ENCODE measurements at places on chromosomes 6 and 20.

DNA sequence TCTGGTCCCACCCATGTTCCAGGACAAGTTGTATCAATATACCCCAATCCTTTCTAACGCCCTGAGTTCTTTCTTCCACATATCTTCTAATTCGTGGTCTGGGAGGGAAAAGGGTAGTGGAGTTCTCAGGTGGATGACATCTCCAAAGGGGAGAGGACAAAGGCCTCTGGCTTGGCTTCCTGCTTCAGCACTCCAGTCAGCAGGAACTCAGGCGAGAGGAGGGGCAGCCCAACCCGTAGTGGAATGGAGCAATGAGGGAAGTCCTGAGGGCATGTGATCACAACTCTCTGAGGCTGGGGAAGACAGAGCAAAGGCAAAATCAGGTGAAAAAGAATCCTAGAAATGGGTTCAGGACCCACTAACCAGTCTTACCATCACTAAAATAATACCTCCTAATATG lies 9.6 kb upstream of the NRM start:
- DNase-seq = no peak

DNA sequence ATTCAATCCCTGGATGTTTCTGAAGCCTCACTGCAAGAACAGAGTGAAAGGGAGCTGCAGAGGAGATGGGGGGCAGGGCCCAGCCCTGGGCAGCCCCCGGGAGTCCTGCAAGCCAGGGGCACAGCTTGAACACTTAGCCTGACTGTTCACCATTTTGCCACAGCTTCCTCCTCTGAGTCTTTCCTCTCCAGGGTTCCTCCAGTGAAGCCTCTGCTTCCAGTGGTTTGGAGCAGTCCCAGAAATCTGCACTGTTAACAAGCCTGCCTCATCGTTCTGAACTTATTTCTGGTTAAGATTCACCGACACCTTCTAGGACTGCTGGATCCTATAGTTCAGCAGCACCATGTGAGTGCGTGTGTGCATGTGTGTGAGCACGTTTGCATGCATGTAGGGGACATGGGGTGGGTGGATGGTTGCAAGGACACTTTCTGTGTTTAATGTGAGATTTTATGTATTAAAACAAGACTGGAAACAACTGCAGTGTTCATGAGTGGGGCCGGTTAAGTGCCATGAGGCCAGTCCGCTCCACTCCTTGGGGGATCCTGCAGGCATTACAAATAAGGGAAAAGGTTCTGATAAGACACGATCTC lies 24.6 kb downstream of the CEBPB start:
- no peak for DNase-seq

- DNase-seq = no peak
Measured at GRCh38 chr6:45417436-45417835, 39.7 kb upstream of the SUPT3H start.

- no peak for DNase-seq
Measured at GRCh38 chr6:20559924-20560551, 25.8 kb downstream of the CDKAL1 start.

DNA sequence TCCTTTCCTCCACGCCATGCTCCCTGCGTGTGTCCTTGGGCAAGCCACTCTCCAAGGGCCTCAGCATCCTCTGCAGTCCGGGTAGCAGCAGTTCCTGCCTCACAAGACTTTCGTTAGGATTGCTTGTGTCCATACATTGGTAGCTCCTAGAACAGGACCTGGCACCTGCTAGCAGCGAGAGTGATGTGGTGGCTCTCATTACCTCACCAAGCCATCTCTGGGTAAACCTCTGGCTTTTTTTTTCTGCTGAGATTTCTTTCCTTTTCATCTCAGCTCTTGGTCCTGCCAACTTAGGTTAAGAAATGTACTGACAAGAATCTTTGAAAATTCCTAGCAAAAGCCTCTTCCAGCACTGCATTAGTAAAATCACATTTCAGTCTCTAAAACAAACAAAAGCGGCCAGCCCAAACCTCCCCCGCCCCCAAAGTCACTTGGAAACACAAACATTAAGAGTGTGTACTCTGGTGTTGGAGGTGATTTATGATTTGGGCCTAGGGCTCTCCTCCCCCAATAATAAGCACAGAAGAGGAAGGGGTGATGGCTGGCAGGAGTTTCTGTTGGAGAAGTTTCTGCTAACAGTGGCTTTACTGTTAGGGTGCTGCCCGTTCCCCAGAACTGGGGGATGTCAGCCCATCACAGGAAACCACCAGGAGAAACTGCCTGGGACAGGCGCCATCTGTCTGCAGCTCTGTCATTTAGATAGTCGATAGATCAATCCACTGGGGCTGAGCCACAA lies 199.2 kb downstream of the CD83 start:
- DNase-seq = peak; percentile 39

DNA sequence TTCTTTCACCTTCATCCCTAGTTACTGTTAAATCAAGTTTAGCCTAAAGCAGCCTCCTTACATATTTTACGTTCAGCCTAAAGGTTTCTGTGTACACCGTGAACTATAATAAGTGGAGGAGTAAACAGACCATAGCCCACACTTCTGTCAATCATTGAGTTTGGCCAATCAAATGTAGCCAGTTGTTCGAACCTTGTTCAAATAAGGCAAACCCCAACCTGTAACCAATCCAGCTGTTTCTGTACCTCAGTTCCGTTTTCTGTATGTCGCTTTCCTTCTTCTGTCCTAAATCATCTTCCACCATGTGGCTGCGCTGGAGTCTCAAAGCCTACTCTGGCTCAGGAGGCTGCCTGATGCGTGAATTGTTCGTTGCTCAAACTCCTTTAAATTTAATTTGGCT lies 1.8 kb upstream of the FBXO30 start:
- no peak for DNase-seq

DNA sequence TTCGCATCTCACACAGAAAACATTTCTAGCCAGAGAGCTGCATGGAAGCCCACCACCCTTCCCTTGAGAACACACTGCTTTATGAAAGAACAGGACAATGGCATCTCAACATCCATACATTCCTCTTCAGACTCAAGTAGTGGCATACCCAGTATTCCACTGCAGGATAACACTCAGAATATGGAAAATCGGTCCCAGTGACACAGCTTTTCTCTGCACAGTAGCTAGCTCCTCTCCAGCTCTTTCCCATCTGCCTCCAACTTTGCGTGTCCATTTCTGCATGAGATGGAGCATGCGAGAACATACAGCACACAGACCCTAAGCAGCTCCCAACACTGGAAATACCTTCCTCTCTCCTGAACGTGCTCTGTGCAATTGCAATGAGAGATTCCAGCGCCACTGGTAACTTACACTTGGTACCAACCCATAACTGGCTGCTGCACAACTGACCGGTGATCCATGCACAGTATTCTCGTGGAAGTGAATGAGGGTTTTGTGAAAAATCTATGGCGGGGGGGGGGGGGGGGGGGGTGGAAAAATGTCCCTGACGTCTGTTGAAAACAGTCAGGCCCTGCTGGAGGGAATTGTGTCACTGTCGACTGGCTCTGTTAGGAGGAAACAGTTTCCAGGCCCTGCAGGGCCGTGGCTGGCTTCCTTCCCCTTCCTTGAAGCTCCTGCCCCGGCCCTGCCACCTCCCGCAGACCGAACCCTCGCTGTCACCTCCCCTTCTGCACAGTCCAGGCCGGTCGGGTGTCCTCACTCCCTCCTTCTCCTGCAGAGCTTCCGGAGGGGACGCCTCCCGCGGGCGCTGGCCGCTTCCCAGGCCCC lies 265.9 kb upstream of the QKI start:
- DNase-seq = no peak

DNA sequence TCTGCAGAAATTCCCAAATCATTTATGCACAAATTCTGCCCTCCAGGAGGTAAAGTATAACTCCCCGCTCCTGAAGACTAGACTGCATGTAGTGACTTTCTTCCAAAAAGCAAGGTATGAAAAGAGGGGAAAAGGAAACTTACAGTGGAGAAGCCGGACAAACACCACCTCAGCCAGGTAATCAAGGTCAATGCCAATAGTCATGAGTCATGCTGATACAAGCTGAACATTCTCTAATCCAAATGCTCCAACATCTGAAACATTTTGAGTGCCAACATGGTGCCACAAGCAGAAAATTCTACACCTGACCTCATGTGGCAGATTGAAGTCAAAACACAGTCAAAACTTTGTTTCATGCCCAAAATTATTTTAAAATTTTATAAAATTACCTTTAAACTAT lies 165.6 kb downstream of the FOXA2 start:
- DNase-seq = no peak

DNA sequence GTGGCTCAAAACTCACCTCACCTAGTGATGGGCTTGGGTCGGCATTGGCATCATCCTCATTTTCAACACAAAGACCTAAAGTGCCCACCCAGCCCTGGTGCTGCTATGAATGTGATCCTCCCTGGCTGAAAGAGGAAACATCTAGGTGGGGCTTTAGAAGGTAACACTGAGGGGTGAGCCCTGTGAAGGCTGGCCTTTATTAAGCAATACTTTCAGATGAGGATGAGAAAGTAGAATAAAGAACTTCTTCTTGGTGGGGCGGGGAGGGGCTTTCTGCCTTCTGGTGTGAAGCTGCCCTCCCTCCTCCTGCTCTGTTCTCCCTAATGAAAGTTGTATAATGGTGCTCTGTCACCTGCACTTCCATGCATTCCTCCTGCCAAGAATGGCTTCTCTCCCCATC lies 133.0 kb upstream of the TRAF3IP2 start:
- DNase-seq = no peak

DNA sequence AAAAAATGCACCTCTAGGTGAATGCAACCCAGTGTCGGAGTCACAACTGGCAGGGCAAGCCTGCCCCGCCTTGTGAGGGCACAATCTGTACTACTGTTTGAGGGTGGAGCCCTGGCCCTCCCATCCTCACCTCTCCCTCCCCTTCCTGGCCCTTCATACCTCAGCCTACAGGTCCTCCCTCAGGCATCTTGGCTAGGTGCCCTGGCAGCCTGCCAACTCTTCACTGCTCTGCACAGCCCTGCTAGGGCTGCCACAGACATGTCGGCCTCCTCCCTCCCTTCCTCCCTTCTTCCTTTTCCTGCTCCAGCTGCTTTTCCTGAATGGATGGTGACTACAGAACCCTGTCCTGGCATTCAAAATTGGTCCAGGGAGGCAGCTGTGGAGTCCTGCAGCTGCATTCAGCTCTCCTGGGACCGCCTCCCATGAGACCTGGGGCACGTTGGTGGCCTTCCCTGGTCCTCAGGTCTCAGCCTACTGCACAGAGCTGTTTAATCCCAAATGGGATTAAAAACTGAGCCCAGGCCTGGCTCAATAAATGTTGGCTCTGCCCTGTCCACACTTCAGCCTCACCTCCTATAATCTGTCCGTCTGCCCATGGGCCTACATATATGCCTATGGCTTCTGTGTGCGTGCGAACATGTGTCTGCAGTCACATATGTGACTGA lies 52.7 kb downstream of the CDH22 start:
- DNase-seq = peak; percentile 45

GRCh38 chr20:47751449-47751848 lies 33.8 kb downstream of the SULF2 start:
- DNase-seq = no peak

- DNase-seq = no peak
Measured at GRCh38 chr20:51899674-51900073, 97.4 kb upstream of the SALL4 start.

DNA sequence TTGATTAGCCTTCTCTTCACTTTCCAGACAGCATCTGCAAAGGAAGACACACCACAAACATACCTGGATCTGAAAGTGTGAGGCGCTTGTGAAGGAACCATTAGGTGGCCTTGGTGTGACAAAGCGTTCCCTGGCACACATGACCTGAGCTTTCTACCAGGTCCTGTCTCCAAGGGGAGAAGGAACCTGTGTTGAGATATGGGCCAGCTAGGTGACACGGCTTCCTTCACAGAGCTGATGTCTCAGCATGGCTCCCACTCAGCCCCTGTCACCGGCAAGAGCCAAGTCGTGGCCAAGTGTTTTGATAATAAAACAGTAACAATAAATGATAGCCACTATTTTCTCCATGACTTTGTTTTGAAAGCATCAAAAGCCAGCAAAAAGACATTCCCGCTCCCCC lies 20.3 kb upstream of the TAGAP start:
- DNase-seq = no peak

- no peak for DNase-seq
Measured at GRCh38 chr6:146741609-146742008, 142.8 kb downstream of the ADGB start.

DNA sequence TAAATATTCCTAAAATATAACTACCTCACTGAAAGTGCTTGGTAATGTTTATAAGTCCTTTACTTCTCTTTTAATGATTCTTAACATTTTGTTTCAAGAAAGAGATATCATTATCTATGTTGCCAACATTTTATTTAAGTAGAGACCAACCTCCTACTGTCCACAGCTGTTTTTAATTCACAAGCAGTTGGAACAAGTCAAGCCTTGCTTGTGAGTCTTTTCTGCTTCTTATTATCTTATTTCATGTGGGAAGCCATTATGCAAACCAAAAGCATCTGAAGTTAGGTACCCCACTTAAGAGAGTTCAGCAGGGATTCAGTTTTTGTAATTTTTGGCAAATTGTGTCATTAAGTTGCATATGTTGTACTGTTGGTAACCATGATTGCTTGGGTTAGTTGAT lies 1714.5 kb downstream of the GRIK2 start:
- DNase-seq = no peak

DNA sequence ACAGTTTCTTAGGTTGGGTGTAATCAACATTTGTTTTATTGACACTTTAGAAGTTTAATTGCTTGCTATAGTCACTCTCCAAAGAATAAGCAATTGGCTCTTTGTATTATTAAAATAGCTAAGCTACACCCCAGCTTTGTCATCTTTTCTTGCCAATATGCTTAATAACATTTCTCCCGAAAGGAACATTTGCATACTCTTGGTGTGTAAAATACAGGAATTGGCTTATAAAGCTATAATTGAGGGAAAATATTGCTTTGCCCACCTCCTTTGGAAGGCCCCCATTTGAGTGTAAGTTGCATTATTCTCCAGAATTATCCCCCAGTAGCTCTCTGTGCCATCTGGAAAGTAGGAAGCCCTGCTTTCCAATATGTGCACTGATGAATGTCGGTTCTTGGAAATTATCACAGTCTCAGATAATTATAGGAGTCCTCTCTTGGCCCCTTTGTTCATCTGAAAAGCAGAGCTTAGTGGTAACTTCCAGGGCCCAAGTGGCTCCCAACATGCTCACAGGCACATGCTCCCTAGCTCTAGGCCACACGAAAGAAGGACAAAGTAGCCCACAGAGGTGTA lies 92.4 kb upstream of the B3GAT2 start:
- no peak for DNase-seq

GRCh38 chr6:133568970-133569889 lies 319.7 kb upstream of the TCF21 start:
- DNase-seq = peak; percentile 9

DNA sequence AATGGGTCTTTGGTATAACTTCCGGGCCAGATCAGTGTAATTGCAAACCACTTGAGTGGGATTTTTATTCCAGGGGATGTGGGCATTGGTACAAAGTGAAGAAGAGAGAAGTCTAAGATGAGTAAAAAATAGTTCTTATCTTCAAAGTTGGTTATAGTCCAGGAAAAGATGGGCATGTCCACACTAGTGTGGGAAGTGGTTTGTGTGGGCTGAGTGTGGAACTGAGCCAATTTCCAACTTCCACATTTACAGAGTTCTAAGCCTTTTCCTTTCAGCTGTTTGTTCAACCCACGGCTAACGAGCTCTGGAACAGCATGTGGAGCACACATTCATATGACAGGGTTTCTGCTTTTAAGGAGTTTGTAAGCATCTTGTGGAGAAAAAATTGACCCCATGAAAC lies 72.3 kb upstream of the IFNGR1 start:
- no peak for DNase-seq

Data from CD4-positive, alpha-beta T cell treated with Interleukin-17A for 4 hours (primary cell).